ENCODE measurements at places on chromosomes 12 and 14.
A peak's percentile ranks its signal among the peaks of the same experiment; 100 is the strongest.

GRCh38 chr14:100601914-100602313 is 14.7 kb upstream of the BEGAIN start:
- no peak for DNase-seq

GRCh38 chr14:57814726-57815125 is 51.2 kb downstream of the SLC35F4 start:
- DNase-seq = no peak

DNA sequence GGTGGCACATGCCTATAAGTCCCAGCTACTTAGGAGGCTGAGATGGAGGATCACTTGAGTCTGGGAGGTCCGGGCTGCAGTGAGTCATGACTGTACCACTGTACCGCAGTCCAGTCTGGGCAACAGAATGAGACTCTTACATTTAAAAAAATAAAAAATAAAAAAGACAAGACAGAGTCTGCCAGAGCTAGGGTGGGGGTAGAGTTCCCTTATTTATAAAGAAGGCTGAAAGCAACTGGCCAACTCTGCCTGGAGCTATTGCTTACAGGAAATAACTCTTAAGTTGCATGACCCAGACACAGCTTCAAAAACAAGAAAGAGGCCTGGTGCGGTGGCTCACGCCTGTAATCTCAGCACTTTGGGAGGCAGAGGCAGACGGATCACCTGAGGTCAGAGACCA is 31.5 kb downstream of the NUMB start:
- no peak for DNase-seq

GRCh38 chr14:62943202-62943601 is 102.1 kb downstream of the KCNH5 start:
- DNase-seq = no peak

- DNase-seq = no peak
These were observed 62.9 kb downstream of the CCDC91 start for GRCh38 chr12:28253161-28253641.

- no peak for DNase-seq
These were observed 241.4 kb upstream of the PDZRN4 start for GRCh38 chr12:40946612-40947194.

GRCh38 chr14:73712540-73713180 is 1.5 kb downstream of the PNMA1 start:
- DNase-seq = no peak

- DNase-seq = no peak
These were observed 16.6 kb downstream of the CCND2 start for GRCh38 chr12:4289998-4290790.

- no peak for DNase-seq
These were observed 5.3 kb downstream of the NUBPL start for GRCh38 chr14:31566456-31566855.

GRCh38 chr12:93794738-93795137 is 117.6 kb downstream of the CRADD start:
- no peak for DNase-seq

- no peak for DNase-seq
These were observed 97.6 kb downstream of the NINJ2 start for GRCh38 chr12:565589-566105.

DNA sequence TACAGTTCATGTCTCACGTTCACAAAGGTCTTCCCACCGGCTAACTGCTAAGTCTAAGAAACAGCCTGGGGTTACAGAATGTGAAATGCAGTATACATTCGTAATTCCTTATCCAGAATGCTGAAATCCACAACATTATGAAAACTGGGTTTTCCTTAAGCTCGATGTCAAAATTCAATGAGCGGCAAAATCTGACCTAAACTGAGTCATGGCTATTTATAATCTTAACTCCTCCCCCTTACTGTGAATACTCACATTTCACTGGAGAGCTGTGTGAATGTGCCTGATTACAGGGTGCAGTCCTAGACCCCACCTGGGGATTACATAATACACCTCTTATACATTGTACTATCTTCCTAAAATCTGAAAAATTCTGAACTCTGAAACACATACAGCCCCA is 35.3 kb downstream of the STX2 start:
- DNase-seq = no peak

DNA sequence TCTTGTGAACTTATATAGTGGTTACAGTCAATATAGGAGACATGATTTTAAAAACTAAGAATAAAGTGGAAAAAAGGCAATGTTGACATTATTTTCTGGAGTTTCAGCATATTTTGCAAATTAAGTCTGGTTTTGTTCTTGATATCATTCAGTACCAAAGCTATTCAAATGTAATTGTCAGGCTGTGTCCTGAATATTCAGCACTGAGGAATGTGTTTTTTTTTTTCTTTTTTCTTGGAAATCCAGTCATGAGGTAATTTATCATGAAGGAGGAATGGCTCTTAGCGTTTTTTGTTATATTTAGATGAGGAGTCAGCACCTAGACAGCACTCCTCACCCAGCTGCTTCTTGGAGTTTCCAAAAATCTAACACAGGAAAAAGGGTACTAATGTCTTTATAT is 225.5 kb downstream of the CCDC91 start:
- DNase-seq = no peak

- no peak for DNase-seq
These were observed 31.0 kb downstream of the DRAM1 start for GRCh38 chr12:101908395-101908794.

DNA sequence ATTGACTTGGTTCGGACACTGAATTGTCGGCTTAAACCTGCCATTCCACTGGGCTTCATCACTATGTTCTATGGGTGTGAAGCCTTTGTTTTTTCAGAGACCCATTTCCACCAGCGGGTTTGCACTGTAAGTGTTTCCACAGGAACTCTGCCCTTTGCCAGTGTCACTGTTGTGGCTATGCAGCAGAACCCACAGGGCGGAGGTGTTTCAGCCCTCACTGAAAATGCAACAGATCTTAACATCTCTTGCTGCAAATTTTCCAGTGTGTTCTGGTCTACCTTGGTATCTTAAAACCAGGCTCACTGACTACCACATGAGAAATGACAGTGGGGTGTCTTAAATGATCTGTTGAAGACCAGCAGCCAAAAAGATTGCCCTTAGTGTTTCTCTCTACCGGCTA is 21.1 kb downstream of the PRKCH start:
- DNase-seq = peak; percentile 61
